ENCODE measurements at places on chromosomes 16 and 17. TPM values are rescaled to one million over a fixed set of nuclear protein-coding genes. Genes with fewer than 3 reads are reported as not detected.

The C1QL1 gene
- total RNA-seq = 0.27 TPM

The MAF gene
- 67.6 TPM for total RNA-seq

The GP1BA gene
- not detected for total RNA-seq

The HEATR9 gene
- 0.56 TPM for total RNA-seq

The FNDC8 gene
- total RNA-seq = not detected

The TRPV3 gene
- 0.20 TPM for total RNA-seq

The TLK2 gene
- total RNA-seq = 50.5 TPM

The TIMM22 gene
- total RNA-seq = 11.4 TPM

The HBA2 gene
- not detected for total RNA-seq

The TOX3 gene
- total RNA-seq = not detected

The KLHL10 gene
- total RNA-seq = not detected

The CCL17 gene
- total RNA-seq = 0.56 TPM

Measured in T-helper 1 cell treated with Interleukin-12 subunit alpha and Interleukin-12 subunit beta and Interleukin-4 antibody, amounts not matched to agents 30 ng/mL and 1 ng/mL, for 36 hours (primary cell).